ENCODE measurements at places on chromosomes 6 and 20. TPM values are rescaled to one million over a fixed set of nuclear protein-coding genes. Genes with fewer than 3 reads are reported as not detected.

Gene SLC17A1
- total RNA-seq: not detected

Gene C6orf58
- total RNA-seq: not detected

Gene CCN5
- not detected for total RNA-seq

Gene TP53TG5
- total RNA-seq: not detected

Gene BPIFB4
- not detected for total RNA-seq

Gene GTSF1L
- not detected for total RNA-seq

Gene TINAG
- total RNA-seq: not detected

Gene PDSS2
- total RNA-seq: 9.0 TPM

Gene GSTA3
- not detected for total RNA-seq

Gene PTCRA
- total RNA-seq: not detected

Gene SLC17A3
- not detected for total RNA-seq

Gene EYA2
- total RNA-seq: 0.08 TPM

Gene FNDC11
- 1.1 TPM for total RNA-seq

Gene ADGRB3
- not detected for total RNA-seq

Gene KCNK17
- total RNA-seq: not detected

Gene NHSL1
- total RNA-seq: 15.2 TPM

Gene C6orf15
- 0.16 TPM for total RNA-seq

Gene FOXQ1
- 4.5 TPM for total RNA-seq

Gene EFHC1
- 11.7 TPM for total RNA-seq

Gene SCUBE3
- total RNA-seq: not detected

Gene EDN1
- total RNA-seq: 3.4 TPM

Gene TMEM14C
- total RNA-seq: 241 TPM

Gene SLC32A1
- not detected for total RNA-seq

Gene WFDC11
- not detected for total RNA-seq

Gene SPEF1
- not detected for total RNA-seq

Gene CDH4
- total RNA-seq: 2.2 TPM

Gene NCOA7
- total RNA-seq: 6.3 TPM

Gene PCMTD2
- 20.2 TPM for total RNA-seq

Gene TMC2
- not detected for total RNA-seq

Gene SIRPD
- not detected for total RNA-seq

Gene EDN3
- not detected for total RNA-seq

Gene CLPSL2
- not detected for total RNA-seq

Gene PRKN
- total RNA-seq: 0.39 TPM

Gene MOG
- not detected for total RNA-seq

Gene VIP
- total RNA-seq: not detected

Gene CDSN
- total RNA-seq: 1.7 TPM

Gene RIMS4
- not detected for total RNA-seq

Gene OR2J3
- total RNA-seq: not detected

Gene COL19A1
- not detected for total RNA-seq

Gene RUNX2
- total RNA-seq: 2.1 TPM

Gene FUT9
- not detected for total RNA-seq

Gene ZSCAN23
- total RNA-seq: 0.87 TPM

Gene DDO
- 0.23 TPM for total RNA-seq

Gene TRIM31
- total RNA-seq: not detected

Gene CLVS2
- not detected for total RNA-seq

Gene KHDC1L
- total RNA-seq: not detected

Gene SNAI1
- 0.04 TPM for total RNA-seq

All from hair follicular keratinocyte (primary cell).